ENCODE measurements at places on chromosomes 12 and 14.

GRCh38 chr12:133107121-133107520 lies 23.0 kb downstream of the ZNF891 start:
- no peak for DNase-seq

- no peak for DNase-seq
Measured at GRCh38 chr12:1369460-1369859, 224.9 kb downstream of the FBXL14 start.

DNA sequence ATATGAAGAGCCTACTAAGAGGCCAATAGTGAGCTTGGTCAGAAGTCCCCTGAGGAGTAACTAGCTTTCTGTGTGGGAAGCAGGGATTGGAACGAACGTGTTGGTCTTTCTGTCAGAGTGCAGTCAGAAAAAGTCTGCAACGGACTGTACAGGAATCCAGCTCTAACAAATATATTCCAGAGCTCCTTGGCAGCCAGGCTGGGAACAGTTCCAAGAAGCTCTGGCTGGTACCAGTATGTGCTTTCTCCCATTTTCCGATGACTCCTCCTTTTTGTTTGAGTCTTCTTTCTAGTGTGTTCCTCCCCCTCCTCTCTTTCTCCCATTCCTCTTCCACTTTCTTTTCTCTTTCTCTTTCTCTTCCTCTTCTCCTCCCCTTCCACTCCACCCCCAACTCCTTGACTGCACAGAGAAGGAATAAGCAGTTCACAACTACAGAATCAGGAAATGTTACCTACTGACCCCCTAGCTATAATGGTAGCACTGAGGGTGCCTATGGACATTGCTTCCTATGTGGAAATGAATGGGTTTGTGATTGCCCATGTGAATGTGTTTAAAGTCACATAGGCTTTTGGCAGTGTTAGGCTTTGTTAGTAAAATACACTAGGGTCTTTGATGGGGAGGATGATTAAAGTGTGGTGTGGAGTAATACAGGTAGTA lies 59.9 kb downstream of the TTLL5 start:
- DNase-seq = no peak

DNA sequence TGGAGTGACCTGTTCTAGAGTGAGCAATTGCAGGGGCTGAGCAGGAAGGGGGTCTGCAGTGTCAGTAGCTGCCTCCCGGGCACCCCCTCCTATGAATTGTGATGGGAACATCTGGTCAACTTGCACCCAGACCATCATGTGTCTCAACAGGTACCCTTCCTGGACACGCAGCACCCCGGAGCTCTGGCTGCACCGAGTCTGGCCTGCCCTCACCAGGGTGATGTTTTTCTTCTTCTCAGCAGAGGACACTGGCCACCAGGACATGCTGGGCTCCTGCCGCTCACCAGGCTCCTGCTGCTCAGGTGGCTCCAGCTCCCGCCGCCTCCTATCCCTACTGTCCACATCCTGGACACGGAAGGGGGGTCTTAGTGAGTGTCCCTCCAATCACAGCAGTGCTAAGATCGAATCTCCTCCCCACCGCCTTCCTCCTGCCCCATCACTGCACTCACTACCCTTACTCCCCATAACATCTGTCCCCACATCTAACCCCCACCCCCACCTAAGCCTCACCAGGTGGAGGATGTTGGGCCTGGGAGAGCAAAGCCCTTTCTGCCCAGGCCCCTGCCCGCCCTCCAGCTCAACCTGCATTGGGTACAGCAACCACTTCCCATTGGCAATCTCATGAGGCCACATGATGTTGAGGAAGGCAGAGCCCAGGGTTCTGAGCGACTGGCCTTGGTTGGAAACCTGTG lies 14.9 kb downstream of the ITGA7 start:
- no peak for DNase-seq

All from HEK293T (cell line).